ENCODE measurements at places on chromosomes 6 and 20.

DNA sequence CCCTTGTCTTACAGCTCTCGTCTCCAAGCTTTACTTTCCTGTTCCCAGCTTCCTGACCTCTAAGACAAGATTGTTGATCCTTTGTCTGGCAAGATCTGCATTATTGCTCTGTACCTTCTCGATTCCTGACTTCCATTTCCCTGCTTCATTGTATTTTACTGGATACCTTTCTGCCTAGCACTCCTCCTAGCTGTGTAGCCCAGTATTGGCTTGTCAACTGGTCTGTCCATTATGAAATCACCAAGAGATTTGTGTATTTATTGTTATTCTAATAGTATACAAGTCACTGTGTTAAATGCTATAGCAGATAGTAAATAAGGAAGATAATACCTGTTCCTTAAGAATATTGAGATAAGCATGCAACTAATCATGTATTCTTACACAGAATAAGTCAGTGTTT is 305.4 kb downstream of the CDKAL1 start:
- no peak for DNase-seq

GRCh38 chr6:13277231-13277630 is 51.1 kb downstream of the TBC1D7 start:
- peak; percentile 34 for DNase-seq

DNA sequence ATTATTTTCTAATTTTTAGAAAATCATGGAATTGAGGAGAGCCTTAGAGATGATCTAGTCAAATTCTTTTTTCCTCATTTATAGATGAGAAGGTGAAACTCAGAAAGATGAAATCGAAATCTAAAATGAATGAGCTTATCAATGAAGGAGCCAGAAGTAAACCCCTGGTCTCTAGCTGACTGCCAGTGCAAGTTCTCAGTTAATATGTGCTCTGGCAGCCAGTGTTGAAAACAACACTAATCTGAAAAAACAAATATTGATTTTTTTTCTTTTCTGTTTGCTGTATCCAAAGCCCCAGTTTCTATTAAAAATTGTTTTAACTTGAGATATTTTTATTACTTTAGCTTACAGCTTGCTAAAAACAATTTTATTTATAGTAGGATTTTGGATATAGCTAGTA is 21.5 kb upstream of the PBOV1 start:
- DNase-seq: no peak

- DNase-seq: no peak
Measured at GRCh38 chr6:29131691-29132090, 23.8 kb downstream of the OR2J3 start.

- DNase-seq: no peak
Measured at GRCh38 chr6:113735491-113735890, 121.7 kb upstream of the MARCKS start.

- no peak for DNase-seq
Measured at GRCh38 chr6:122683989-122684651, 73.9 kb downstream of the PKIB start.

- no peak for DNase-seq
Measured at GRCh38 chr20:6697228-6697972, 70.1 kb upstream of the BMP2 start.

DNA sequence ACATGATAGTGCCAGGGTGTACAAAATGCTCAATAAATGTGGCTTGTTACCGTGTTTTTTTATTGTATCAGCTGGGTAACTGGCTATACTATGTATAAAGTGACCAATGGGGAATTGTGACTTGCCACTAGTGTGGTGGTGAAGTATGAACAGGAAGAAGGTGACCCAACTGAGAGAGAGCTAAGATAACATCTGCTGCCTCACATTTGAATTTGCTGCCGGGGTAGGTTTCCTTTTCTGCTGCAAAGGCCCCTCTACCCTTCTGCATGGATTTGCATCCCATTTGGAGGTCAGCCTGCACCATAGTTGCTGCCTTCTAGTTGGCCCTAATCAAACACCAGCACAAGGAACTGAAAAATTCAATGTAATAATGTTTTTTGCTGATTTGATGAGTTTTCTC is 24.1 kb downstream of the IL17A start:
- DNase-seq: no peak

DNA sequence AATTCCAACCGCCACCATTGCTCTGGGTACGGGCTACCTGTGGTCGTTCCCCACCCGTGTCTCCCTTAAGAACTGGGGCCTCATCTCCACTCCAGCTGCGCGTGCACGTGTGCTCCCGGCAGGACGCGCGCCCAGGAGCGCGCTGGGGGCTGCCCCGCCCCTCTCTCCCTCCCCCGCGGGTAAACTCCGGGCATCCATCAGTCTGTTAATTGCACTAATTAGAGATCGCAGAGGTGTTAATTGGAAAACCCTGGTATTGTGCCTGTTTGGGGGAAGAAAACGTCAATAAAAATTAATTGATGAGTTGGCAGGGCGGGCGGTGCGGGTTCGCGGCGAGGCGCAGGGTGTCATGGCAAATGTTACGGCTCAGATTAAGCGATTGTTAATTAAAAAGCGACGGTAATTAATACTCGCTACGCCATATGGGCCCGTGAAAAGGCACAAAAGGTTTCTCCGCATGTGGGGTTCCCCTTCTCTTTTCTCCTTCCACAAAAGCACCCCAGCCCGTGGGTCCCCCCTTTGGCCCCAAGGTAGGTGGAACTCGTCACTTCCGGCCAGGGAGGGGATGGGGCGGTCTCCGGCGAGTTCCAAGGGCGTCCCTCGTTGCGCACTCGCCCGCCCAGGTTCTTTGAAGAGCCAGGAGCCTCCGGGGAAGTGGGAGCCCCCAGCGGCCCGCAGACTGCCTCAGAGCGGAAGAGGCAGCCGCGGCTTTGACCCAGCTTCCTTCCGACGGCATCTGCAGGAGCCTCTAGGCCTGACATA is 14.4 kb downstream of the FOXP4 start:
- peak; percentile 93 for DNase-seq

DNA sequence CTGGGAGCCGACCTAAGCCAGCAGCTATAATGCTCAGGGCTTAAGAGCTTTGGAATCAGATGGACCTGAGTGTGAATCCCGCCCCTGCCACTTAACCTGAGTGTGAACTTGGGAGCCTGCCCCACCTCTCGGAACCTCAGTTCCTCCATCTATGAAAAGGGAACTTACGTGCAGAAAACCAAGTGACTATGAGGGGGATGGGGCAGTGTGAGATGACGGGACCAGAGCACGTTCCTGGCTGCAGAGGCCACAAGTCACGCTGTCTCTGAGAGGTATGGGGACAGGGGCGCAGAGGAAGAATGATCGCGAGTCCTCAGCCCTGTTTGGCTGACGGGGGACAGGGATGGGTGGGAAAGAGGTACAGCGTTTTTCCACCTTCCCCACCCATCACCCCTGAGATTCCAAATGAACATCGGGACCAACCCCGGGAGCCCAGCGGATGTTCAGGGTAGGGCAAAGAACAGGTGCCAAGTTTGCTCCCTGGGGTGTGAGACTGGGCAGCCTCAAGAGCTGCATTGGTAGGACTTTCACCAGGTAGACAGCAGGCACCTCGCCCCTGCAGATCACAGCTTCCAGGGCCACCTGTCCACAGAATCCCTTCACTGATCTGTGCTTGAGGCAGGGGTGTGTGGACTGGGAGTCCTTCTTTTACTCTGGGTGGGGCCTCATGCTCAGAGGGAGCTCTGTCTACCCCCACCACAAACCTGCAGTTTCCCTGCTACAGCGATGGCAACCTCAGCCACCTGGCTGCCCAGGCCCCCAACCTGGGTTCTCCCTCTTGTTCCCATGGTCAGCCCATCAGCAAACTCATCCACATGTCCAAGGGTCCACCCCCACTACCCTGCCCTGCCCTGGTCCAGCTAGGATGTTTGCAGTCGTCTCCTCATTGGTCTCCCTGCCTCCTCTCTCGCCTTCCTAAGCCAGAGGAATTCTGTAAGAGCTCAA is 85.8 kb downstream of the CEBPB start:
- DNase-seq: no peak

DNA sequence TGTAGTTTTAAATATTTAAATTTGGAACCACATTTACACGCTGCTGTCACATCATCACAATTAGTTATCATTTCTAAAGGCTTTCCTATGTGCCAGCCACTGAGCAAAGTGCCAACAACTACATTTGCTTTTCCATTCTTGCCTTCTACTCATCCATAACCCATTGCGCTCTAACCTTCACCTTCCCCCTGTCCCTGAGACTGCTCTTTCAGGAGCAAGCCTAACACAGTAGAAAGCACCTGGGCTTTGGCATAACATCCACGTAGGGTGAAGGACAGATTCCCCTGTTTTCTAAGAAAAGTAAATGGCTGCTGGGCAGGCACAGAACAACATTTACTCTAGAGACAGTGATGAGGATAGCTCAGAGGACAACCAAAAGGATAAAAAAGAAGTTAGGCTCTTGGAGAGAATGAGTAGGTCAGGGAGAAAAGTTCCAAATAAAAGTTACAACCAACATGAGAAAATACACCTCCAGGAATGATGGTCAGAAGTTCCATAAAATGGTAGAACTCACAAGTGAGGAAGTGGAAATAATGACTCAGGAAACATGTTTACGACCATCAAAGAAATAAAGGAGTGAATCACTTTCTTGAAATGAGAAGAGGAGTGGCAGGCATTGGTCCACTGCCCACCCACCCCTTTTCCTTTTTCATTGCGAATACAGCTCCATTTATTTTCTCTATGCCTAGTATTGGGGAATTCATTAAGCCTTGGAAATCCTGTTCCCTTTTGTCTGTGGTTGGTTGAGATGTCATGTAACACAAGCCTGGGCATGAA is 77.2 kb downstream of the PFDN4 start:
- no peak for DNase-seq

DNA sequence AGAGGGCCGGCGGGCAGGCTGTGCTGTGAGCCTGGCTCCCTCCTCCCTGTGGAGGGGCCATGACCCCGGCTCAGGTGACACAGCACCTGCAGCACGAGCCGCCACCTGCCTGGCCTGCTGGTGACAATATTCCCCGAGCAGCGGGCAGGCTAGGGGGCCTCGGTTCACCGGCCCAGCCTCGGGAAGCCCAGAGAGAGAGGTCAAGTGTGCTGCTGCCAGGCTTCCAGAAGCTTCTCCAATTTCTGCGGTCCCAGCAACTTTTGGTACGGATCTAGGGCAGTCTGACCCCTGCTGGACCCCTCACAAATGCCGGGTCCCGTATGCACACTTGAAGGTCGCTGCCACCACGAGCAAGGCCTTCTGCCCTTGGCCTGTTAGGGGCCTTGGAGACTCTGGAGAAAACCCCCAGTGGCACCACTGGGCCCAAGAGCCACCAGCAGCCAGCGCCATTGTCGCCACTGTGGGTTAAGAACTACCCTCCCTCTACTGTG is 38.6 kb upstream of the NOL4L start:
- no peak for DNase-seq

- no peak for DNase-seq
Measured at GRCh38 chr20:56625837-56626236, 3.3 kb upstream of the TFAP2C start.

DNA sequence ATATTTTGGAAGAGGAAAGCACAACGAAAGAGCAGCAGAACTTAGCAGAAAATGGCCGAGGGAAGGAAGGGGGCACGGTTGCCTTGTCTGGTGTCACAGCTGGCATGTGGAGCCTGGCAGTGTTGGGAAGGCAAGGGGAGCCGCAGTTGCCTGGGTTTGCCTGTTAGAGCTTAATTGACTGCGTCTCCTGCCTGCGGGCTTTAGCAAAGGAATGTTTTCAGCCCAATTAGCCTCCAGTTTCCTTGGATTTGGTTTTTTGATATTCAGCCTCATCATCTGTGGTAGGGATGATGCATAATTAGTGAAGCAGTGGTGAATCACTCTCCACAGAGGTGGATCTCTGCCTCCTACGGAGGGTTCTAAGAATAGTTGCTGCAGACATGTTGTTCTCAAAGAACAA is 832.6 kb downstream of the QKI start:
- no peak for DNase-seq
